ENCODE measurements at places on chromosomes 2 and 18. TPM values are rescaled to one million over a fixed set of nuclear protein-coding genes. Genes with fewer than 3 reads are reported as not detected.

GRCh38 chr2:25036221-25036559 is 5.7 kb upstream of the EFR3B start:
- no peak overlapping the region for H3K4me3 ChIP-seq
- DNase-seq, result no peak
- peaks cover 6% of the 10 kb centered on the region for H3K4me1 ChIP-seq
- H3K27me3 ChIP-seq, result no peaks in the 10 kb centered on the region
- H3K27ac ChIP-seq, result no peak overlapping the region

GRCh38 chr2:189502714-189503113 is 61.4 kb downstream of the WDR75 start:
- no peak overlapping the region for H3K4me3 ChIP-seq
- H3K27ac ChIP-seq, result no peak overlapping the region
- no peaks in the 10 kb centered on the region for H3K36me3 ChIP-seq
- peaks cover 27% of the 10 kb centered on the region for H3K4me1 ChIP-seq

DNA sequence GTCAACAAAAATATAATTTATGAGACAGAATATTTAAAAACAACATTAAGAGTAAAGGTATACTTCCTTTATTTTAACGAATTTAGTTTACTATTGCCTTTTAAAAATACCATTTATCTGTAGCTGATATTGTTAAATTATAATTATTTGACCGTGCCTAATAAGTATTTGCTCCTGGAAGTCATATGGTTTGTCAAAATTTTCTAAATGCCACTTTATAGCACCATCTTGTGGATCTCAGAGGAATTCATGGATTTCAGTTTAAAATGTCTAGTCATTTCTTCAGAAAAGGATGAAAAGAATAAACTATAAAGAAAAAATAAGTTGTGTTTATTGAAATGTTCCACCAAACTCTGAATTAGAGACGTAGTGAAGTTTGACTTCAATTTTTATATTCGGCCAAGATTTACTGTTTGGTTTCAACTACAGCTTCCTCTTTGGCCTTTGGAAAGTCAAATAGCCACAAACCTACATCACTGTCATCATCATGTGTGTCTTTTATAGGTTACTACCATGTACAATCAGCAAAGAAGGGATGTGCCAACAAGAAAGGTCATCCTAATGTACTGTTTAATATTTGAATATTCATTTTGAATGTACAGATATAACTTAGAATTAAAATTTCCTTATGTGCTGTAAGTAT is 10.3 kb upstream of the FTCDNL1 start:
- no peaks in the 10 kb centered on the region for H3K4me1 ChIP-seq

GRCh38 chr2:64846177-64846576 is 143.0 kb upstream of the SLC1A4 start:
- H3K27me3 ChIP-seq, result no peaks in the 10 kb centered on the region
- H3K27ac ChIP-seq, result peak overlapping the region; percentile 64
- no peak overlapping the region for H3K4me3 ChIP-seq
- no peaks in the 10 kb centered on the region for H3K36me3 ChIP-seq
- H3K4me1 ChIP-seq, result peaks cover 16% of the 10 kb centered on the region

- H3K27me3 ChIP-seq, result no peaks in the 10 kb centered on the region
- H3K27ac ChIP-seq, result no peak overlapping the region
- no peaks in the 10 kb centered on the region for H3K36me3 ChIP-seq
Measured at GRCh38 chr2:226767056-226767813, 32.4 kb downstream of the IRS1 start.

DNA sequence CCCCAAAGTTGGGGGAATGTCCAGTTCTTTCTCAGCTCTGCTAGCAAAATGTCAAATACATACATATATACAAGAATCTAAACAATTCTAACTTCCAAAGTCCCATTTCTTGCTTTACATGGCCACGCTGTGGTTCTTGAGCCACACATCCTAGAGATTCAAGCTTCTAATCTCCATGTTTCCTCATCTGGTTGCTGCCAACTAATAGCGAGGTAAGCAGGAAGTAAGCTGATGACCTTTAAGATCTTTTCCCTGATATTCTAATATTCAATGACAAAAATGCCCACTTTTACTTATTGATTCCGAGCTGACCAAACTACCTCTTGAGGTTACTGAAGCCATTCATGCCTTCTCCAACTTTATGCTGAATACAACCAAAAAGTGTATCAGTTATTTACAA is 3.3 kb downstream of the VPS54 start:
- no peaks in the 10 kb centered on the region for H3K27me3 ChIP-seq
- no peaks in the 10 kb centered on the region for H3K36me3 ChIP-seq
- no peak overlapping the region for H3K4me3 ChIP-seq

DNA sequence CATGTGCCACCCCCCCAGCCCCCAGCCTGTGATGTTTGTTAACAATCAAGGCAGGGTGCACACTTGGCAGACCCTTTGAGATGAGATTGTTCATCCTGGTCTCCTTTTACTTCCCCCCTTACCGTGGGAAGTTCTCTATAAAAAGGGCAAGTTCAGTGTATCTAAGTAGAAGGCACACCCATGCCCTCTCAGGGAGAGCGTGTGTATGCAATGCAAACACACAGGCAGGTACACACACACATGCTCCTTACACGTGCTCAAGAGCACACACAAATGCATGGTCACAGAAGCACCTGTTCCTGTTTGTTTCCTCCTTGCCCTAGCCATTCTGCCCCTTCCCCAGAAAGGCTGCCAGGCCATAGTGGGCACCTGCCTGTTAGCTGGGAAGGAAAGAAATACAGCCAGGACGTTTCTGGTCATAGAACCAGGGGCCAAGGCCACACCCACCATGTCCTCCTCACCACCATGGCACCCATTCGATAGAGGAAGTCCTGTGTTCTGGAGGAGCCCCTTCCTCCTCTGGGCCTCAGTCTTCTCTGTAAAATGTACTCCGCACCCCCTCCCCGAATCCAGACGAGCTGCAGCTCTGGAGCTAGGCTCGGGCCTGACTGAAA is 3.1 kb downstream of the ATOH8 start:
- no peak overlapping the region for H3K4me3 ChIP-seq
- H3K36me3 ChIP-seq, result no peaks in the 10 kb centered on the region
- H3K27ac ChIP-seq, result peak overlapping the region; percentile 85
- DNase-seq, result no peak
- H3K4me1 ChIP-seq, result peaks cover 19% of the 10 kb centered on the region
- peaks cover 37% of the 10 kb centered on the region for H3K27me3 ChIP-seq

GRCh38 chr18:48956356-48956755 is 5.6 kb upstream of the SMAD7 start:
- H3K4me3 ChIP-seq, result no peak overlapping the region
- no peaks in the 10 kb centered on the region for H3K36me3 ChIP-seq
- H3K27me3 ChIP-seq, result no peaks in the 10 kb centered on the region
- H3K27ac ChIP-seq, result peak overlapping the region; percentile 0
- peaks cover 22% of the 10 kb centered on the region for H3K4me1 ChIP-seq

DNA sequence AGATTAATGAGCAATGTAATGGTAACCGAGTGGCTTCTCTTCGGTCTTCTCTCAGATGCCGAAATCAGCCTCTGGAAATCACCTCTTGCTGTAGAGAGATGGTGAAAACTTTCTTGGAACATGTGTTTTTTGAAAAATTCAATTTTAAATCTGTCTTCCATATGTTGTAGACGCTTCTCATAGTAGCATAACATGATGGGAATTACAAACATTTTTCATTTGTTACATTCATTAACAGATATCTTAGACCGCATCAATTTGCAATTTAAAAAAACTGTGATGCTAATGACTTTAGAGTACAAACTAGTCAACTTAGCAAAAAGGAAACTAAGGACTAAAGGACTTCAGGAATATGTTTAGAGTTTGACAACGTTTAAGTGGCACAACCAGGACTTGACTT is 275.2 kb downstream of the ASXL3 start:
- no peak for DNase-seq
- no peaks in the 10 kb centered on the region for H3K36me3 ChIP-seq
- no peaks in the 10 kb centered on the region for H3K27me3 ChIP-seq
- no peak overlapping the region for H3K4me3 ChIP-seq

DNA sequence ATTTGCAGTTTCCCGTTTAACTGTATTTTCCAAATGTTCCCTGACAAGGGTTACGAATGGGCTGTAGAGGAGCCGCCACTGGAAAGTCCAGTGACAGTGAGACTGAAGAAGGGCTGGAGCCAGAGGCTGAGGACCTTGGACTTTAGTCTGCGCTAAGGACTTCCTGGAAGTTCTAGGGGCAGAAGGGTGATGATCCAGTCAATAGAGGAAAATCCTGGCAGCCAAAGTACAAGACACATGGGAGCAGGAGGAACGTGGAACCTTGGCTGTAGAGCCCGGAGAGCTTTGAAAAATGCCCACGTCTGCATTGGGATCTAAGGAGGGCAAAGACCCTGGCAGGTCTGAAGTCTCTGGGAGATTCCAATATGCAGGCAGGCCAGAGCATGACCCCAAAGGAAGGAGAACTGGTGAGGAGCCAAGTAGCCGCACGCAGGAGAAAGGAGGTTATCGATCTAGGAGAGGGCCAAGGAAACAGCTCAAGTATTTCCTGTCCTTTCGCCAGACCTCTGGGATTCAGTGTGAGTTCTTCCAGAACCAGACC is 28.5 kb downstream of the MBP start:
- no peaks in the 10 kb centered on the region for H3K36me3 ChIP-seq
- H3K4me3 ChIP-seq, result no peak overlapping the region
- DNase-seq, result no peak
- no peaks in the 10 kb centered on the region for H3K27me3 ChIP-seq
- peak overlapping the region; percentile 84 for H3K27ac ChIP-seq
- peaks cover 100% of the 10 kb centered on the region for H3K4me1 ChIP-seq

DNA sequence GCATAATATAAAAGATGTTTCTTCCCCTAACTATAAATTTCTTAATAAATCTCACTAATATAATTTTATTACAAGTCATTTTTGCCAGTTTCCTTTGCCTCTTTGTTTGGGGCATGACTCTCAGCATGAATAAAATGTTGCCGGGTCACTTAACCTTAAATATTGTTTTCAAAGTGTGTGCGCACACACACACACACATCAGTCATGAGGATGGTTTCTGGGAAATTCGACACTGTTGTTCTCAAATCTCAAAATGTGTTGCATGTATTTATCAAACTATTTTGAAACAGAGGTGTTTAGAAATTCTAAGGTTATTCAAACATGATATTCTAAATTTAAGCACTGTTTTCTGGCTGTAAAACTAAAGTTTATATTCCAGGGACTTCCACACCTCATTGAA is 31.5 kb downstream of the FAP start:
- no peaks in the 10 kb centered on the region for H3K4me1 ChIP-seq
- no peak overlapping the region for H3K27ac ChIP-seq
- no peak for DNase-seq

GRCh38 chr2:109144721-109145120 is 15.7 kb downstream of the SH3RF3 start:
- no peaks in the 10 kb centered on the region for H3K27me3 ChIP-seq
- H3K4me1 ChIP-seq, result no peaks in the 10 kb centered on the region
- DNase-seq, result no peak
- H3K4me3 ChIP-seq, result no peak overlapping the region
- no peaks in the 10 kb centered on the region for H3K36me3 ChIP-seq

DNA sequence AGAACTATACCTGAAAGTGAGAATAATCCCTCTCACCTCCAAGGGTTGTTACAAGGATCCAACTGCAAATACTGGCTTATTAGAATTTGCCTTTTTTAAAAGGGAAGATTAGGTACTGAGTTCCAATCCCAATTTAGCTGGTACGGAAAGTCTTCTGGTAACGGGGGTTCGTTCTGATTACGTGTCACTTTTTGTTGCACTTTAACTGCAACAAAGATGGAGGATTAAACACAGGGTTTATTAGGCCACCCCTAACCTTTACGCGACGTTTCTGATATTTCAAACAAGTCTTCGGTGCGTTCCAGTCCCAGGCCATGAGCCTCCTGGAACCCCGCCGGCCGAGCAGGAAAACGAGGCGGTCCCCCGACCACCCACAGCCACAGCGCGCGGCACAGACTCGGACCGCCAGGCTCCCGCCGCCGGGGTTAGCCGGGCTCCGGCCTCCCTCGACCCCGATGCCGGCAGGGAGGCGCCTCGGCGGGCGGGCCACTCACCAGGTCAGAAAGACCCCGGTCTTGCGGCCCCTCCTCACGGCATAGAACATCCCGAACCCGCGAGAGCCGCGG is 411 bp downstream of the RNASEH1 start:
- H3K36me3 ChIP-seq, result no peaks in the 10 kb centered on the region
- H3K4me3 ChIP-seq, result peak overlapping the region; percentile 97
- peak overlapping the region; percentile 89 for H3K27ac ChIP-seq
- H3K4me1 ChIP-seq, result peaks cover 25% of the 10 kb centered on the region
- H3K27me3 ChIP-seq, result no peaks in the 10 kb centered on the region

- H3K4me1 ChIP-seq, result no peaks in the 10 kb centered on the region
- H3K4me3 ChIP-seq, result no peak overlapping the region
- no peaks in the 10 kb centered on the region for H3K36me3 ChIP-seq
- no peaks in the 10 kb centered on the region for H3K27me3 ChIP-seq
- no peak for DNase-seq
Measured at GRCh38 chr2:5076599-5076998, 615.6 kb upstream of the SOX11 start.

DNA sequence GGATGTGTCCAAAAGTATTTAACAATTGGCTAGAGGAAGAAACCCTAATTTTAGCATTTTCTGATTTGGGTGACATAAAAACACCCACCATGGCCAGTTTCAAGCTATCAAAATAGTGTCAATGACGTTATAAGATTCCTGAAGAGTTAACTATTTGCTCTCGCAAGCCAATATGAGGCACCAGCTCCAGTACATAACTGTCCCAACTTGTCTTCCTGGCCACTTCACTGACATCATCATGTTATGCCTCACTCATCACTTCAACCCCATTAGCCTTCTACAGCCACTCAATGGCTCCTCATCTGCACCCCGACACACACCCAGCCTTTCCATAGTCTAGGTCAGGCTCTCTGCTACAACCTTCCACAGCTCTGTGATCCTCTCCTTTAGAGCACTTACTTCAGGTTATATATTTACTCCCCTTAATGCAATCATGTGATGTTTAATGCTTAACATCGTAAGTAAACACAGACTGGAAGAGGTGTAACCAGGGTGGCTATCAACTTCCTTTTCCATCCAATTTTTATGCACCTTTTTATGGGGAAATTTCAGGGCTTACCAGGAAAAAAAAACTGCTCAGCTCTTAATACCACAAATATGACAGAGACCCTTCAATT is 158.7 kb downstream of the VWC2L start:
- no peak for DNase-seq
- H3K4me3 ChIP-seq, result no peak overlapping the region
- no peak overlapping the region for H3K27ac ChIP-seq
- no peaks in the 10 kb centered on the region for H3K36me3 ChIP-seq
- no peaks in the 10 kb centered on the region for H3K27me3 ChIP-seq

GRCh38 chr2:181065458-181065857 is 85.1 kb downstream of the UBE2E3 start:
- no peaks in the 10 kb centered on the region for H3K36me3 ChIP-seq
- DNase-seq, result no peak
- H3K27ac ChIP-seq, result no peak overlapping the region
- H3K27me3 ChIP-seq, result no peaks in the 10 kb centered on the region
- no peak overlapping the region for H3K4me3 ChIP-seq

DNA sequence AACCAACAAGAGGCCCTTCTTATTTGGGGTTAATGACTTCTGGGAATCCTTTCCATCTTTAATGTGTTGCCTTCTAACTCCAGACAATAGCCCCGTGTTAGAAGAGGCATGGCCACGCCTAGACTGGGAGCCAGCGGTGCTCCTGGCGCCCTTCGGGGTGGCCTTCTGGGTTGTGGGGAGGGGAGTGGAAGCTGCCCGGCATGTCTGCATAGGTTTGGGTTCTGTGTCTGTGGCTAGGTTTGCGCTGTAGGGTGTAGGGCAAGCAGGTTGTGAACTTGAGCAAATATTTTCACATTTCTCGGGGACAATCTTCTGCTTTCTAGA is 40.4 kb downstream of the CELF4 start:
- peaks cover 14% of the 10 kb centered on the region for H3K4me1 ChIP-seq
- no peaks in the 10 kb centered on the region for H3K36me3 ChIP-seq
- H3K27ac ChIP-seq, result no peak overlapping the region
- no peak overlapping the region for H3K4me3 ChIP-seq
- no peak for DNase-seq
- peaks cover 10% of the 10 kb centered on the region for H3K27me3 ChIP-seq

CGREF1 gene
- total RNA-seq, result 0.82 TPM

BIN1 gene
- total RNA-seq, result 78.3 TPM

DCDC2C gene
- not detected for total RNA-seq

GALR1 gene
- total RNA-seq, result not detected

MROH2A gene
- not detected for total RNA-seq

ASPRV1 gene
- 5.3 TPM for total RNA-seq
